Brain pericyte (primary cell): ENCODE measurements at places on chromosomes 4 and X.

DNA sequence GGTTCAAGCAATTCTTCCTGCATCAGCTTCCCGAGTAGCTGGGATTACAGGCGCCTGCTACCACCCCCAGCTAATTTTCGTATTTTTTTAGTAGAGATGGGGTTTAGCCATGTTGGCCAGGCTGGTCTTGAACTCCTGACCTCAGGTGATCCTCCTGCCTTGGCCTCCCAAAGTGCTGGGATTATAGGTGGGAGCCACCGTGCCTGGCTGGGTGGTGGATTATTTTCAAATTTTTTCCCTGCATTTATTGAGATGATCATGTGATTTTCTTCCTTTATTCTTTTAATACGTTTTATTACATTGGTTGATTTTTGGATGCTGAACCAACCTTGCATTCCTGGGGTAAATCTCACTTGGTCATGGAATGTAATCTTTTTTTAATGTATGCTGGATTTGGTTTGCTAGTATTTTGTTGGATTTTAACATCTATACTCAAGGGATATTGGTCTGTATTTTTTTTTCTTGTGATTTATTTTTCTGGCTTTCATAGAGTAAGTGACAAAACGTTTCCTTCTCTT lies 30.9 kb downstream of the BMP2K start:
- no peak for DNase-seq

DNA sequence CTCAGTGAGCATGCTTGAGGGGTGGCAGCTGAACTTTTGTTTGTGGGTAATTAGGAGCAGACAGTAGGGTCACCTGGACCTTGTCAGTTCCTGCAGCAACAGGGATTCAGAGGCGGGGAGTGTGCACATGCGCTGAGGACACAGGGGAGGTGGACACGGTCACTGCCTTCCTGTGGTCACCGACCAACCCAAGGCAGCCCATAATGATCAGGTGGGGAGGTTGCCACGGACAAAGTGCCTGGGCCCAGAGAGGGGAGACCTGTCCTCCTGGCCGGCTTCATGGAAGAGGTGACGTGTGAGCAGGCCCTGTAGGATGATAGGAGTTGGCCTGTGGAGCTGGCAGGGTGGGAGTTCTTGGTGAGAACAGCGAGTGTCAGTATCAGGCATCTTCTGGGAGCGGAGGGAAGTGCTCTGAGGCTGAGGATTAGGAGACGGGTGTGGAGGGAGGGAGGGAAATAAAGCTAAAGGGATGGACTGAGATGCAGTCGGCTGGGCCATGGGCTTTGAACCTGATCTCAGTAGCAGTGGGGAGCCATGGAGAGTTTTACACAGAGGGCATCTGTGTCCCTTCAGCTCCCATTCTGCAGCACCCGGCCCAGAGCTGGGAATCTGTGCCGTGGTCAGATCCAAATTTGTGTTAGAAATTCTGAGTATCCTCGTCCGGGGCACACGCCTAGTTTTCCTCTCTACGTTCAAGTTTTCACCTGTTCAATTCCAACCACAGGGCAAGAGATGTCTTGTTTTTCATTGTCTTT lies 100.0 kb downstream of the PSAPL1 start:
- no peak for DNase-seq

- DNase-seq, result no peak
These were observed 29.5 kb upstream of the MAP3K15 start for GRCh38 chrX:19544693-19545305.

DNA sequence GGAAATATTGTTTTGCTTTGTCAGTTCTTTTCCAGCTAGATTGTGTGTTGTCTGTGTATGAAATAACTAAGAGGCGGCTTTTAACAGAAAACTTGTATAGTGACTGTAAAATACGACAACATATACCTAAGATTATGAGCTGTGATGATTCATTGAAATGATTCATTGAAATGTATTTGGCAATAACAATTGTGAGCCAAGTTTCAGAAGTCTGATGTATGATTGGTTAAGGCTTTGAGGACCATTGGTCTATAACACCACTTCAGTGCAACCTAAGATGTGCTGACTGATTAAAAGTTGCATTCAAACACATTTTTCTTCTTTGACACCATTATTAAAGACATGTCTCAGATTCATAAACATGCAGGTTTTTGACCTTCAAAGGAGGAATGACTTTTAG lies 76.6 kb downstream of the PTPN13 start:
- no peak for DNase-seq

DNA sequence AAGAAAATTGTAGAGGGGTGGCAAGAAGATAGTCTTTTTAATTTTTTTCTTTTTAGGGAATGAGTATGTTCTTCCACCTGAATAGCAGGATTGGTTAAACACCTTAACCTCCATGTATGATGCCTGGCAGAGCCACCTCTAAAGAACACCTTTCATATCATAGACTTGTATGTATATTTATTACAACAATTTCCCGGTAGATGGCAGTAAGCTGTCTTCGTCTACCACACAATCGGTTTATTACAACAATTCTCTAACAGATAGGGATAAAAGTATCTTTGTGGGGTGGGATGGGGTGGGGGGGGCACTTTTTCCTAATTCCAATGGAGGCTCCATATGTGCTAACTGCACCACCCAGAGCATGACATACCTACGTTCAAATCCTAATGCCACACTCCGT lies 255.5 kb downstream of the LDB2 start:
- no peak for DNase-seq

GRCh38 chrX:103831342-103831802 lies 685 bp downstream of the RAB9B start:
- no peak for DNase-seq

DNA sequence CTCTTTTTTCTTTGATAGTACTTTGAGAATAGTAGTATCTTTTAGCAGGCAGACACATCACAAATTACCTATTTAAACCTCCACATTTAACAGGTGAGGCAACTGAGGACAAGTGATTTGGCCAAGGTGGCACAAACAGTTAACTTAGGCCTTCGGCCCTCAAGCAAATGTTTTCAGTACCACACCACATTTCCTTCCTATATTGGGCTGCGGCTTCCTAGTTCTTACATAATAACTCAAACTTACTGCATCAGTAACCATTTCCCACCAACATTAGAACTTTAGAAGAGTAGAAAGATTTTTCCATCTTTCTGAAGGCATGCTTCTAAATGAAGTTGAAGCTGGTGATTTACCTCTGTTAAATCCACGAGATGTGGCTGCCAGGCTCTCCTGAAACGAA lies 63.2 kb upstream of the SLC4A4 start:
- DNase-seq, result no peak

DNA sequence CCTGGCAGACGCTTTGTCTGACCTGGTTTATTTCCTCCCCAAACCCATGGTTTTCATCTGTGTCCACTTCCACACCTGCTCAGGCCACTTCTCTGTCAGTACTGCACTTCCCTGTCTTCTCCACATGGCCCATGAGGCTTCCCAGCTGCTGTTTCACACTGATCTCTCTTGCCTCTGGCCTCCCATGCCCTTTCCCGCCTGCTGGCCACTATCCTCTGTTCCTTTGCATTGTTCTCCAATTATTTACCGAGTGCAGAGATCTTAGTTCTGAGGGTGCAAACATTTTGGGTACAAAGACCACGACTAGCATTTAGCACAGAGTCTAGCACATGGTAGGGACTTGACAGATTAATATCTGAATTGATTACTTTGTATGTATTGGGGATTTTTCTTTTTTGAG lies 174.8 kb upstream of the NPY2R start:
- no peak for DNase-seq

DNA sequence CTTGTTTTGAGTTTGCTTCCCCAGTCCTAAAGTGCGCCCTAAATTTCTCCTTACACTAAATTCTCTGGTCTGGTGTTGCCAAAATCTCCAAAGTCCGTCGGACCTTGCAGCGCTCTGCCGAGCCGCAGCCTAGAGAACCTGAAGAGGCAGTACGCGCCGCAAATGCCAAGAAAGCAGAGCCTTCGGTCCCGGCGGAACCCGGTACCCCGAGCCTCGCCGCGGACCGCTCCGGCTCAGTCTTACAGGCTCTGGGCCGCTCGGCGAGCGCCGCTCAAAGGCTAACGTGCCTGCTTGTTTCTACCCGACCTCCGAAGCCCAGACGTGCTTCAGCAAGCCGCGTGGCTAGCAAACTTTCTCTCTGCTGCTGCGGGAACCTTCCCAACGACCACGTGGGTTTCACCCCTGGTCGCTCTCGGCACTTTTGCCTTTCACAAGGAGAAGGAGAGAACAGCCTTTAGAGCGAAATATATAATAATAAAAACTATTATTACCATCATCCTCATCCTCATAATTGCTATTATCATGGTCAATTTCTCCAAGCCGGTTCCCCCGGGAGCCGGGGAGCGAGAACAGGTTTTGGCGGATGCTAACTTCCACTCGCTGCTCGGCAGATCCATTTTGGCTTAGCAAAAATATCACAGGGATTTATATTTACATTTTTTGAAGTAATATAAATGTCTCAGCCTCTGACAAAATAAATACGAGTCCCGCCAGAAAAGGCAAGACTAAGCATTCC lies 2.2 kb upstream of the HTR2C start:
- DNase-seq, result no peak

DNA sequence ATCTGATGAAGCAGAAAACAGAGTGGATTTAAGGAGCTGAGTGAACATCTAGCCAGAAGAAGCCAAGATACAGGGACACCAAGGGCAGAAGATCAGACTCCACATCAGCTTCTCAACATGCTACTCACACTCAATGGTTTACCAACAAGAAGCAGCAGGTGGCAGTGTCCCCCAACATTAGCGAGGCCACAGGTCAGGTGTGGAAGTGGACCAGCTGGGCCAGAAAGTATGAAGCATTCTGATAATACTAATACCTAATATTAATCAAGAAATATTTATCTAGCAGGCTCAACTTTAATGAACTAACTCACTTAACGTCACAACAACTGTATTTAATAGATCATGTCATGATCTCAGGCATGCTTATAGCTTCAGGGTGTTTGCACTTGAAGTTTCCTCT lies 73.4 kb upstream of the TTC29 start:
- peak; percentile 13 for DNase-seq

DNA sequence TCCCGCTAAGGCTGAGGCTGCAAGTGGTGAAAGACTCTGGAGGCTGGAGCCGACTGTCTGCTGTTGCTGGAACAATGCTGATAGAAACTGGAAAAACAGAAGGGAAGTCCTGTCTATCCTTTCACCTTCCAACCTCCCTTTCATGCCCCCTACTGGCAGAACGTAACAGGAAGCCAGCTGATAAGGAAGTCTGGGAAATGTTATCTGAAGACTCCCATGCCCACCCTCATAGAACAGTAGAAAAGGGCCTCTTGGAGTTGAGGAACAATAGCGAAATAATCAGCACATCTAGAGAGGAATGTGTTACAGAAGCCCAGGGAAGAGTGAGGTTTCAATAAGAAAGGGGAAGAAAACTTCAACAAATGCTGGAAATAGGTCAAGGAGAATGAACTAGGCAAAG lies 117.1 kb upstream of the DKK2 start:
- DNase-seq, result no peak

- DNase-seq, result no peak
These were observed 17.8 kb upstream of the ZNF827 start for GRCh38 chr4:145956288-145956890.

DNA sequence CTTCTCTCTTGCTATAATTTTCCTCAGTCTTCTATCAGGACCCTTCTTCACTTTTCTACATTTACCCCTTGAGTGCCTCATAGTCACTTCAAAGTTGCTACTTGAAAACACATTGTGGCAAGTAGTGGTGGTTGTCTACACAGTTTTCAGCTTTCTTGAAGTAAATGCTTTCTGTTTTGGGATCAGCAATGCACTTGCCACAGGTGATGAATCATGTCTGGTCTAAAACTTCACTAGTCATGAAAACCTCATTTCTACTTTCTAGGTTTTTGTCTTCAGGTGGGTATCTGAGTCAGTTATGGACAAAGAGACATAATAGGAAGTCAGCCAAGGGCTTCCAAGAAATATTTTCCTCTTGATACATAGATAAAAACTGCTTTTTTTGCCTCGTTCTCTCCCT lies 359.2 kb downstream of the CCSER1 start:
- no peak for DNase-seq

DNA sequence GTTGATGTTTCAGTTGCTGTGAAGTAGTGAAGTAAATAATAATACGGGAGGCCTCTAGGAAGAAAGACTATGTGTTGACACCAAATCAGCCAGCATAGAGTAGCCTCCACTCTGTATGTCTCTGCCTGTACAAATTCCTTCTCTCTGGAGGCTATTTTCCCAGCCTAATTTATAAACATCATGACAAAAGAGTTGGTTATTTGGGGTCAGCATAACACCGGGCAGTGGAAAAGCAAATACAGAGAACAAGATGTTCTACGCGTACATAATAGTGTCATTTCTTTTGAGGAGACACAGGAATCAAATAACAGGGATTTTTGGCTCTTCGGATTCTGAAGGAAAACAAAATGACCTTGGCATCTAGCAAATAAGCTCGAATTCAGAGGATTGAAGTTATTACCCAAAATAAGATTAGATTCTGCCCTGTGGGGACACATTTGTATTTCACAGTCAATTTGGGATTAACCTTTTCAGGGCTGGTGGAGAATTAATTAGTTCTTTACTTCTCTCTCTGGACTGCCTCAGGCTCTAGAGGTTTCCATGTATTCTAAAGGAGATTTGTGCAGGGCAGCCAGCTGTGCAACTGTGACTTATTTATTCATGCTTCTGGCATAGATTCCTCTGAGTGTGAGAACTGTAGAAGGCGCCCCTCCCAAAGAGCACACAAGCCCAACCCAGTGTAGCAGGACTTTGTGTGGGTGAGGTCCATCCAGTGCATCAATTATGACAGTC lies 14.1 kb upstream of the SYTL4 start:
- peak; percentile 7 for DNase-seq

DNA sequence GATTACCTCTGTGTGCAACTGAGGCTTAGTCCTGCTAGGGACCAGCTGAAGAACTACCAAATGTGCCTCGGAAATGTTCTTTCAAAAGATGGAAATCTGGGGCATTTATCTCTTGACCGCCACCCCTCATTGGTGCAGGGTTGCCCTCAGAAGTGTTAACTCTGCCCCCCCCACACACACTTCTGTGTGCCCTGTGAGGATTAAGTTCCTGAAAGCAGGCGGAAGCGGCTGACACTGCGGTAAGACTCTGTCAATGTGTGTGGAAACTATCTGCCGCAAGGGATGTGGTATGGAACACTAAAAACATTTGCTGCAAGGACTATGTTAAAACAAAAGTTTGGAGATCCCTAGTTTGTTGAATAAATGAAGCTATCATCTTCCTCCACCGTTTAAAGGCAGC lies 106.9 kb upstream of the NDP start:
- DNase-seq, result no peak

DNA sequence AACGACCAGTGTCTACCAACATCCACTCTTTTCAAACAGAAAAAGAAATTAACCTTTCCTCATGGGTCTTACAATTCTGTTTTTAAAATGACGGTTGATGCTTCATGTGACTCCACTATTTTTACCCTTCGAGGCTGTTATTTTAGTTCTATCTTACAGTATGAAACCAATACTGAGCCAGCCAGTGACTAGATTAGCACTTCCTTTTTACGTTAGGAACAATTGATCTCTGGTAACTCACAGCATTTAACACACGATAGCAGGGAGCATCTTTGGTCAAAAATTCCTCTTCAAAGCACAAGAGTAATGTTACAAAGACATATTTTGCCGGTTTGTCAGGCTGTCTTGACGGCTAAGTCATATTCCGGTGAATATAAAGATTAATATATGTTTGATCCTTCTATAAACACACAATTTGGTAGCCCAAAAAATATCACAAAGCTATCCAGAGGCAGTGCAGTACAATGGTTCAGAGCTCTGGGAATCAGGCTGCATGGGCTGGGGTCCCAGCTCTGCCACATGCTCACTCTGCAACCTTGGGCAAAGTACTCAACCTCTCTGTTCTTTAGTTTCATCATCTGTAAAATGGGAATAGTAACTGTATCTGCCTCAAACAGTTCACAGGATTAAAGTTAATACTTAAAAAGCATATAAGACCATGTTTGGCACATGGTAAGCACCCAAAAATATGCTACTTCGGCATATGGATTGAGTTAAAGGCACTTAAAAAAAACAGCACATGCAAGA lies 62.9 kb upstream of the TXK start:
- DNase-seq, result no peak
